ENCODE measurements at places on chromosomes 5 and 9.

DNA sequence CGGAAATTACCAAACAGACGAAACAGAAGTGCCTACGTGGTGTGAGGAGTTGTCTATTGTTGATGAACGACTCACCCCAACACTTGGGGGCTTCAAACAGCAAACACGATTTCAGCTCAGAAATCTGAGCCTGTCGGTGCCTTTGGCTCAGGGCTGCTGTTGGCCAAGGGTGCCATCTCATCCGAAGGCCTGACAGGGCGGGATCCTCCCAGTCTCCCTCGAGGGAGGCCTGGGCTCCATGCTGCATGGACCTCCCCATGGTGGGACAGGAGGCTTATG lies 1.3 kb downstream of the LRRC14B start:
- no peak for DNase-seq

GRCh38 chr9:138063033-138063432 lies 185.5 kb downstream of the CACNA1B start:
- DNase-seq, result no peak

- no peak for DNase-seq
Measured at GRCh38 chr5:88979244-88979643, 96.3 kb upstream of the MEF2C start.

GRCh38 chr5:112156211-112156610 lies 262.9 kb downstream of the EPB41L4A start:
- no peak for DNase-seq

- DNase-seq, result no peak
Measured at GRCh38 chr5:26237489-26237888, 800.9 kb downstream of the CDH9 start.

GRCh38 chr9:124663046-124663961 lies 107.8 kb downstream of the NR6A1 start:
- DNase-seq, result no peak

GRCh38 chr5:147860641-147861025 lies 17.9 kb upstream of the SCGB3A2 start:
- no peak for DNase-seq

DNA sequence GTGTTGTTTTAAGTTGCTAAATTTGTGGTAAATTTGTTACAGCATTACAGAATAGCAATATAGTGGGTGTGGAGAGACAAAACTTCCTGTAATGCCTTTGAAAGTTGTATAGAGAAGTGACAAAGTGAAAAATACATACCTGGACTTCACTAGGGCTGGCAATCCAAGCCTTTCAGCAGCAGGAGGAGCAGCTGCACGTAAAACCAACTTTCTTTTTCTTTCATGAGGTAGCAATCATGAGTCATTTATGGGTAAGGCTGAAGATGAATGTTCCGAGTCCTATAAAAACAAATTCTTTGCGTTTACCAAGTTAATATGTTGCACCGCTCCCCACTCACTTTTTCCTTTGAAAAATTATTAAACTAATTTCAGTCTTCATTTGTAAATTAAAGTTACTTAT lies 1138.2 kb downstream of the TAF11L14 start:
- no peak for DNase-seq

- DNase-seq, result no peak
Measured at GRCh38 chr9:104361207-104361606, 142.9 kb upstream of the OR13F1 start.

DNA sequence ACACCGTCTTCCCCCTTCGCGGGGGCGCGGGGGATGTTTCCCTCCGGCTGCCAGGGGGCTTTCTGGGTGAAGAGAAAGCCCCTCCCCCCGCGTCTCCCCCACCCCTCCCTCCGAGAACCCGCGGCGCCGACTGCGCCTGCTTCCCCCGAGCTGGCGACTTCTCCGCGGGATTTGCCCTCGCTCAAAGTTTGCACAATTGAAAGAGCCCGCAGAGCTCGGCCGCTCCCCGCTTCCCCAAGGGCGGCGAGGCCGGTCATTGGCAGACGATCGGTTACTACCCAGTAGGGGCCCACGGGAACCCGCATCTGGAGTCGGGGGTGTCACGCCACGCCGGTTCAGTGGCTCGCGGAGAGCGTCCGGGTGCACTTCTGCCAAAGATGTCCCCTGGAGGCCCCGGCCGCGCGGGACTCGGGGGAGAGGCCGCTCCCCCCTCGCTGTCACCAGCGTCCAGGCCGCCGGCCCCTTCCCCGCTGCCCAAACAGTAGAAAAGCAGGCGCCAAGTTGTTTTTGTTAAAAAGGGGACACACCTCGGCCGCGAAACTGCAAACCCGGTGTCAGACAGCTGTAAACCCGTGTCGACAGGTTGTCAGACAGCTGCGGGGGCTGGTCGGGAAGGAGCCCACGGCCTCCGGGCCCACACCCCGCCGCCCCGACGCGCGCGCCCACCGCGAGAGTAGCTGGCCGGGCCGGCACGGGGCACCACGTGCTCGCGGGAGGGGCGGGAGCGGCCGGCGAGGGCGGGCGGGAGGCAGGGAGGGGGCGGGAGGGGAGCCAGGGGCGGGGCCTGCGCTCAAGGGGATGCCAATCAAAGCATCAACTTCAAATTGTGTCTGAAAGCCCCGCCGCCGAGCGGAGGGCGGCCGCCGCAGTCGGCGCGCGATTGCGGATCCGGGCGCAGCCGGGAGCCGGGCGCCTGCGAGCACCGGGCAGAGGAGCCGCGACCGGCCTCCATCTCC lies at the start of gene IRX1:
Gene IRX1 (plus strand): TSS at position 827 of the 956 bp plus-strand sequence. CDS start 274 bp downstream, outside the sequence.
- no peak for DNase-seq

DNA sequence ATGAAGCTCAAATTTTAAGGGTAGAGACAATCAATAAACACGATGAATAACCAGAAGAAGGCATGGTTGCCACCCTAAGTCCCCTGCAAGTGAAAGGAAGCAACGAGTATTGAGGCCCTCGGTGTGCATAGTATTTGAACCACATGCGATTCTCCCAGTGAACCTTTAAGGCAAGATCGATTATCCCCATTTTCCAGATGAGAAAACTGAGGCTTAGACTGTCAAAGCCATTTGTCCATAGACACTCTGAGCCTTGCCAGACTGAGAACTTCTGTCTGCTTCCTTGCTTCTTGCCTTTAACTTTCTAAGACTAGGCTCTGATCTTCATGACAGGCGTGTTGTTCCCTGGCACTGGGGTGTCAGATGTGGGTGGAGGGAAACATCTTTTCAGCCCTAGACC lies 58.2 kb downstream of the COL27A1 start:
- DNase-seq, result no peak

GRCh38 chr5:102271759-102272158 lies 24.3 kb downstream of the SLCO4C1 start:
- DNase-seq, result no peak

DNA sequence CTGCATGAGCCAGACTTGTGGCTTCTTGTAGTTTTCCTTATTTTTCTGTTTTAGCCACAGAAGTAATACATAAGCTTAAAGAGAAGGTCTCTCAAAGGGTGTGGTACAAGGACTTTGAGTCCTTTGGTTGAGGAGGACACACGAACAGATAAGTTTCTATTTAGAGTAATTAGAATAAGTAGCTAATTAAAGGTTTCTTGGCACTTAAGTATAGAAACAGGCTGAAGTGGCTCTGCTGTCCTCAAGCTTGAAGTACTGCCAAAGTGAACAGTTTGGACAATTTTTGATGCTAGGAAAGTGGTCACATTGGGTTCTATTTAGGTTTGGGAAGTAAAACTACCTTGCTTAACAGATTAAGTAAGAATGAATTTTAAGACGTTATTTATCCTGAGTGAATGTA lies 278.3 kb upstream of the MPDZ start:
- no peak for DNase-seq

DNA sequence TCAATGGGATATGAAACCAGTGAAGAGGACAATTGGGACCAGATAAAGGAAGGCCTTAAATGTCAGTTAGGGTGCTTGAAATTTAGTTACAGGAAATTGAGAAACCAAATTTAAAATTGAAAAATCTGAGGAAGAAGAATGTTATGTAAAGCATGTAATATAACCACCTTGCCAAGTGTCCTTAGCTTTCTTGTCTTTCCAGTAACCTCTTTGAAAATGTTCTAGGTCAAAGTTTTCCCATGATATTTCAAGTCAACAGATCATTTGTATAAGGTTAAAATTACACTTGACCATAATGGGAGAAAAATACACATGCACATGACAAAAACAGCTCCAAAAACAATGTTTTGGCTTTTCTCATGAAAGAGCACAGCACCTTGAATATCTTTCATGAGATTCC lies 21.1 kb downstream of the LOX start:
- DNase-seq, result no peak

DNA sequence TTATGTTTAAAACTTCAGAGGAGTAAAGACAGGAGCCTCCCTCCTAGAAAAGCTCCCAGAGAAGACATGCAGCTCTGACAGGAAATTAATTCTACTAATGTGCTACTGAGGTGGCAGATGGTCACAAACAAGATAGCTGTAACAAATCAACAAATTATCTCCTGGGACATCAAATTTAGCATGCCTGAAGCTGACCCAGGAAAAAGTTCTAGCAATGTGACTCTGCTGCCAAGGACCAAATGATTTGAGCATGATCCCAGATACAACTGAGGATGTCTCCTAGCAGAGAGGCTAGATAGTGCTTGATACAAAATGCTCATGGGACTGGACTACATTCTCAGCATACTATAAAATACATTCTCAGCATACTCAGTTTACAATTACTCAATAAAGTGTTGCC lies 413.5 kb upstream of the SMC2 start:
- no peak for DNase-seq

- no peak for DNase-seq
Measured at GRCh38 chr5:4636378-4636777, 503.8 kb upstream of the ADAMTS16 start.

- DNase-seq, result no peak
Measured at GRCh38 chr5:80206282-80206681, 49.6 kb downstream of the SERINC5 start.

DNA sequence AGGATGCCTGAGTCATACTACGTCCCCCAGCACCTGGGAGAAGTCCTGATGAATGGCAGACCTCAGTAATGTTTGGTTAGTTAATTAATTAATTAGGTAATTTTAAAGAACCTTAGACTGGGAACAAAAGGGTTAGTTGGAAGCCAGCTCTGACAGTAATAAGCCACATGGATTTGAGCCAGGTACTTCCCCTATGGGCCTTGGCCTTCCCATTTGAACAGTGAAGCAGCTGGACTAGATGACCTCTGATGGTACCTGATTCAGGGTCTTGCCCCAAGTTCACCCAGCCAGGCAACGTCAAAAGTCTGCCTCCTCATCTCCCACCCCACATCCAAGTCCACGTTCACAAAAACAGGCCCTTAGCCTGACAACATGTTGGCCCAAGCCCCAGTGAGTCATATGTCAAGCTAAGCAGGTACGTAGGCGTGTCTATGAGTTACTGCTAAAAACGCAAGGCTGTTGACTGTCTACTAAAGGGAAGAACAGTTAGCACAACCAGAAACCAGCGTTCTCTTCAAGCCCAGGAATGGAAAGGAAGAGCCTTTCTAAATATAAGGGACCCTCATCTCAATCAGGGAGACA lies 303.2 kb downstream of the ACTL7B start:
- peak; percentile 82 for DNase-seq

DNA sequence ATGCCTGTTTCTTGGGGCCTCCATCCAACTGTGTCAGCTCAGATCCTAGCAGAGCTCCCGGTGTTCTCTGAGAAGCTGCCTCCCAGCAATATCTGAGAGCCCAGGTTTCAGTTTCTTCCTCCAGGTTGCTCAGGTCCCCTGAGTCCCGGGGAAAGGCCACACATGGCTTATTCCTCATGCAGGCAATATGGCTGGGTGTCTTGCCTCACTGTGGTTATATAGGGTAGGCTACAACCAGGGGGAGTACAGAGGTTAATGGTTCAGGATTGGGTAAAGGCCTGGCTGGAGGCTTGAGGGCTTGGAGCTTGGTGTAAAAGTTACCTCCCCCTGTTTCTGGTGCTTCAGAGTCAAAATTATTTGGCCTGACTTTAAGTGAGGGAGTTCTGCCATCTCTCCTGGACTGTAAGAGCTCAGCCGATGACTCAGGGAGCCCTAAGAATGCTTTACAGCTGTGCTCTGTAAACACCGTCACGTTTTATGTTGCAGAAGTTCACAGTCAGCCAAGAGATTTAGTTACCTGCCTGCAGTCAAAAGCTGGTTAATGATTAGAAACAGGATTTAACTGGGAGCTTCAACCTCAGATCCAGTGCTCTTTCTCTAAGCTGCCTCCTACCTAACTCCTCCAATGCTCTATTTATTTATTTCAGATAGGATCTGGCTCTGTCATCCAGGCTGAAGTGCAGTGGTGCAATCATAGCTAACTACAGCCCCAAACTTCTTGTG lies 24.3 kb upstream of the UBAP2 start:
- DNase-seq, result no peak

DNA sequence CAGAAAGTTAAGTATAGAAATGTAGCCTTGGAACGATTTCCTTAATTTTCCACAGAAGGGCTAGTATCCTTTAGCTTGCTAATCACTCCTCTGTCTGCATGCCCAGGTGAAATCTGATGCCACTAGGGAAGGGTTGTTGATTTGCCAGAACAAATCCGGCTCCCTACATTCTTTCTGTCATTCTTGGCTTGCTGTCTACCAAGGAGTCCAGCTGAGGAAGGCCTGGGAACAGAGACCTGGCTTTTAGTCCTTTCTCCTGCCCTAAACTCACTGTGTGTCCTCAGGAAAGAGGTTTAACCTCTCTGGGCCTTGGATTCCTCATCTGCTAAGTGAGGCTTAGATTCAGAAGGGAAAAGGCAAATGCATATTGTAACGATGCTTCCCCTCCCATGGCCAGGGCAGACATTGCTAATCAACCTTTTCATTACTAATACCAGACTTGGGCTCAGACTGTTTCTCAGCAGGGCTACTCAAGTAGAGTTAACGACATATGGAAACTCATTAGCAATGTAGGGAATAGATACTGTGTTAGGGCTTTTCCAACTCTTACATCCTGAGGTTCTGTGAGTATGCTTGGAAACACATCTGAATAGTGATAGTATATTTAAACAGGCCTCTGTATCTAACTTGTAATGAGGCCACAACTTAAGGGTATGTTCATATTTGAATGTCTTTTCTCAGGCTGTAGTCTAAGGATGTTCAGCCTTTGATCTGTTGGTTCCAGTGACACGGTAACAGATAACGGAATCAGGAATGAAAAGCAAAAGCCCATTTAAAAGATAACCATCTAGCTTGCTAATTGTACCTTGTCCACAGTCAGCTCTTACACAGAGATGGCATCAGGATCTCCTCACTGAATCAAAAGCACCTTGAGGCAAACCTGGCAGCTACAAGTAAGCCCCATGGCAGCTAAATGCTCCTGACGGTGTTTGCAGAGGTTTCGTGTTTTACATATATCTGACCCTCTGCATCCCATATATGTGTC lies 4.1 kb downstream of the GALNT10 start:
- no peak for DNase-seq

DNA sequence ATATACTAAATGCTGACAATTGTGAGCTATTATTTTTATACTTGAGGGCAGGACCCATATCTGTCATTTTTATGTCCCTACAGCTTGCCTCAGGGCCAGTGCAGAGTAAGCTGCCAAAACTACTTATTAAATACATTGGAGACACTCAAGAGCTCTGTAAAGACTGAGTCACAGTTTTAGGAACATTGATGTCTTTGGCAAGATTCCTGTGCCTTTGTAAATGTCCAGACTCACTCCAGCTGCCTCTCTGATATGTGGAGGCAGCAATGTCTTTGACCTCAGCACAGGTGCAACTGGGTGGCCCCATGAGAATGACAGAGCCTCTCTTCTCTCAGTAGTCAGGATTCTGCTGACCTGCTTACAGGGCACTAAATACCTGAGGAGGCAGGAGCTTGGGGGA lies 363.2 kb downstream of the OSTF1 start:
- DNase-seq, result no peak

GRCh38 chr9:16579872-16580432 lies 290.5 kb downstream of the BNC2 start:
- DNase-seq, result no peak

Measured in esophagus muscularis mucosa (tissue), 4 donors.